ENCODE measurements at places on chromosomes 4 and X.

DNA sequence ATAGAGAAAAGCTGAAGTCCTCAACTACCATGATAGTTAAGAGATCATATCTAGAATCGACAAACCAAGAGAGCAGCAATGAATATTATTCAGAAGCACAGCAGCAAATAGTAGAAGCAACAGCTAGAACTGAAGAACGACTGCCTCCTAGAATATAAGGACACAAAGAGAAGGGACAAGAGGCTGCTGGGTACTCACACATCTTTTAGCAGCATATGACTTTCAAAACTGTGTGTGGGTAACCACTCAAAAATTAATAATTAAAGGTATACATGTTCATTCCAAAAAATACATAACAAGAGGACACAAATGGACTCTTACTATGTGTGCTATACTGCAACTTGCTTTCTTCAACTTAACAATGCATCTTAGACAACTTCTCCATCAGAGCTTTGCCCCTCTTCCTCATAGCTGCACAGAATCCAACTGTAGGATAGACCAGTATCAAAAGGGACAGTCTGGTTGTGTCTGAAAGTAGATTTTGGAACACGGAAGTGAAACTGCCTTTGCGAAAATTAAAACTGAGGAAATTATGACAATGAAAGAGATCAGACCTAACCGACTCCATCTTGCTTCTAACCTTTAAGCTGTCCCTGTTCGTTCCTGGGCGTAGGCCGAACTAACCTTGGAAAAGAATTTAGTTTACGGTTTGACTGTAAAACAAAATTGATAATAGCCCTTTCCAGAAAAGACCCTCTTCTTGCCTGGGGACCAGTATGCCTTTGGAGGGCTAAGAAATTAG, 125.7 kb downstream of the SH3KBP1 start:
- no peak for DNase-seq

GRCh38 chr4:104763554-104764222, 269.0 kb upstream of the CXXC4 start:
- DNase-seq = no peak

GRCh38 chr4:165190591-165191347, 16.6 kb upstream of the KLHL2 start:
- DNase-seq = no peak

DNA sequence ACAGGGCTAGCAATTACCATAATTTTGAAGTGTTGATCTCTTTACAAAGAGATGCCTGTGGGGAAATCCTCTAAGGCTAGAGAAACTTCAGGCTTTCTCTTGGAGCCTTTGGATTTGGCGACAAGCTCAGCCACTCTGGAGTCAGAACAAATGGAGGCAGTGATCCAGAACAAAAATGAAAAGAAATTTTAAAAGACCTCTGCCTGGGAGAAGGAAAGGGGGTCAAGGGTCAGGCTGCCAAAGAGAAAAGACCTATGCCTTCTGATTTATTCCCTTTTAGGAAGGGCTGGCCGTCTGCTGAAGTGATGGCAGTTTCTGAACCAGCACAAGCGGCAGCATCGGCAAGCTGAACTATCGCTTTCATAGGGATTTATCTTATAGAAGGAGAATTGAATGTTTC, 140.8 kb upstream of the SFRP2 start:
- no peak for DNase-seq

Data from fibroblast of skin of left quadriceps (primary cell).